ENCODE measurements at places on chromosomes 3 and 15.

- DNase-seq, result no peak
These were observed 21.8 kb upstream of the CA12 start for GRCh38 chr15:63403254-63403945.

DNA sequence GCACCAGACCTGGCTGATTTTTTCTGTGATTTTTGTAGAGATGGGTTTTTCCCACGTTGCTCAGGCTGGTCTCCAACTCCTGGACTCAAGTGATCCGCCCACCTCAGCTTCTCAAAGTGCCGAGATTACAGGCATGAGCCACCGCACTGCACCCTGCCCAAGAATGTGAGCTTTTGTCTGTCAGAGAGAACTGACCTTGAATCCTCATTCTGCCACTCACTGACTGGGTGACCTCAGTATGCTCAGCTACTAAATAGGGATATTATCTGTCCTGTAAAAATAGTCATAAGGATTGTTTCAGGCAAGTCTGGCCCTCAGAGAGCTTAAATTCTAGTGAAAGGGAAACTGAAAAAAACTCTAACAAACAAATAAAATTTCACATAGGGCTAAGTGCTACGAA is 2.1 kb upstream of the RFT1 start:
- no peak for DNase-seq

- DNase-seq, result no peak
These were observed 128.8 kb upstream of the ZBTB20 start for GRCh38 chr3:115275896-115276295.

DNA sequence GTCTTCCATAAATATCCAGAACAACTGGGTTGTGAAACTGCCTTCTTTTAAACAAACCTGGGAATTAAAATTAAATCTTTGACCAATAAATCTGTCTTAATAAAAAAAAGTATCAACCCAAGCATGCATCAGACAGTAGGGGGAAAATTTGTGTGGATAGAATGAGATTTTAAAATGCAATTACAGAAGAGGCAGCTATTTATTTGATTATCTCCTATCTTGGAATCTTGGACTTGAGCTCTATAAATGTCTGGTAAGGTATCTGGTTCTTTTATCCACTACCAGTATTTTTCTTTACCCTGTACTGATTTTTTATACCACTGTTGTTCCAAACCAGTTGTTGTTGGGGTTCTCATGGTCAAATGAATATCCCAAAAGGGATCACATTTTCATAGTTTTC is 157.6 kb upstream of the VEPH1 start:
- DNase-seq, result no peak

DNA sequence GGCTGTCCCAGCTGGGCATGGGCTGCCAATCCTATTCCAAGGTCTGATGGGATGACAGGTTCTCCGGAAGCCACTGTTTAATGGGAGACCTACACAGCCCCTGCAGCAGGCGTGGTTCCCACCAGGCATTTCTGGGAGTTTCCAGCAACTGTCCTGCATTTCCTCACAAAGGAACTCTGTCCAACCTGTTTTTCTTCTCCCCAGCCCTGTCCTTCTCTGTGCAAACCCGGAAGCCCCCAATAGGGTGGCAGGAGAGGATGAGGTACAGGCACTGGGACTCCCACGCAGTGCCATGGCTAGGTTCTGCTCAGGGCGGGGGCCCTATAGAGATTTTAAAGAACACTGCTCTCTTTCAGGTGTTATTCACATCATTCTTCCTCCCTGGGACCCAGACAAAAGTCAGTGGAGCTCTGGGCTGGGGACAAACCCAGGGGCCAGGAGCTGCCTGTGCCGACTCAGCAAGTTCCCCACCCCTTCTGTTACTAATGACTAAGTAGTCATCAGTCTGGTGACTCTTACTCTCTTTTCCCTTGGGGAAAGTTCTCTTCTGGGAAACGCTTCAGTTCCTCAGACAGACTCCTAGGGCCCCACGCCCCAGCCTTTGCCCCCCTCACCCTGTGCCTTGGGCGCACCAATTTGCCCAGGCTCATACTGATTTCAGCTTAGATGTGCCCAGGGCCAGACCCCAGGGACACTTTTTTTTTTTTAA is 97.7 kb downstream of the CD47 start:
- peak; percentile 70 for DNase-seq

- no peak for DNase-seq
These were observed 568 bp downstream of the SENP2 start for GRCh38 chr3:185586686-185587039.

- no peak for DNase-seq
These were observed 35.5 kb upstream of the CACNA2D3 start for GRCh38 chr3:54086652-54087405.

GRCh38 chr15:92909136-92909781 is 9.1 kb downstream of the CHD2 start:
- peak; percentile 55 for DNase-seq

- no peak for DNase-seq
These were observed 59.1 kb upstream of the CA12 start for GRCh38 chr15:63440756-63441155.

DNA sequence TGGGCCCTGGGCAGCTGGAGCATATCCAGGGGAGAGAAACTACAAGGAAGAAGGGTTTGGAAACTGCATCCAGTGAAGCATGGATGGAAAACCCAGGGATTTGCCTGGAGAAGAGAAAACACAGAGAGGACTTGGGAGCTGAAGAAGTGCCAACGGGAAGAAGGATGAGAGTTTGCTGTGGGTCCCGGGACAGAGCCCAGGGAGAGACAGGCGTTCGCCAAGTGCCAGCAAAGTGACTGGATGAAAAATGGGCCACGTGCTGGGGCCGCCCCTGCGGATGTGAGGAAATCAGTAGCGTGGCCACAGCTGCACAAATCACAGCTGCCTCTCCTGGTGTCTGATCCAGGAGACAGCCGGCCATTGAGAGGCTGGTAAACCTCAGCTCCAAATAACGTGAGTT is 70.4 kb downstream of the HES1 start:
- no peak for DNase-seq

DNA sequence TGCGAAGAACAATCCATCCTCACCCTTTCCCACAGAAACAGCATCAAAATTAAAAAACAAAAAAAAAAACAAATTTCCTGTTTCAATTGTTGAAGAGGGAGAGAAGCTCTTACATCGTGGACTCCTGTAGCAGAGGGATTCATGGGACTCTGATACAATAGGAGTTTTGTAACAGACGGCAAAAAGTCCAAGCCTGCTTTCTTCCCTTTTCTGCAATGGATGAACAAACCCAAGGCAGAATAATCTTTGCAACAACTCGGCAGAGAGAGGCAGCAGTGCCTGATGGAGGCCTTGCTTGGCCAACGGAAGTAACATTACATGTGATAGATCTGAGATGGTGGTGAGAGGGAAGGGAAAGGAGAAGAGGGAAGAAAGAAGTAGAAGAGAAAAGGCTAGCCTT is 26.9 kb downstream of the CCR4 start:
- no peak for DNase-seq

DNA sequence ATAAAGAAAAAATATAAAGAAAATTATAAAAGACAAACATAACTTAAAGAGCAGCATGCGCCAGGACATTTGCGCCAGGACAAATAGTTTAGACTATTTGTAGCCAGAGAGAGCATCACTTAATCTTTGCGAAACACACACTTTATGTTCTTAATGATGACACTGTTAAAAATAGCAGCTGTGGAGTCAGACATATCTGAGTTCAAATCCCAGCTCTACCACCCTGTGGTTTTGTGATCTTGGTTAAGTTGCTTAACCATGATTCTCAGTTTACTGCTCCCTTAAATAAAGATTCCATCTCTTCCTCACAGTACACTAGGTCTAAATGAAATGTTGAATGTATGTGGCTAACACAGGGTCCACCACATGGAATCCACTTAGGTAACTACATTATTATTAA is 31.4 kb downstream of the KCNMB2 start:
- DNase-seq, result no peak

DNA sequence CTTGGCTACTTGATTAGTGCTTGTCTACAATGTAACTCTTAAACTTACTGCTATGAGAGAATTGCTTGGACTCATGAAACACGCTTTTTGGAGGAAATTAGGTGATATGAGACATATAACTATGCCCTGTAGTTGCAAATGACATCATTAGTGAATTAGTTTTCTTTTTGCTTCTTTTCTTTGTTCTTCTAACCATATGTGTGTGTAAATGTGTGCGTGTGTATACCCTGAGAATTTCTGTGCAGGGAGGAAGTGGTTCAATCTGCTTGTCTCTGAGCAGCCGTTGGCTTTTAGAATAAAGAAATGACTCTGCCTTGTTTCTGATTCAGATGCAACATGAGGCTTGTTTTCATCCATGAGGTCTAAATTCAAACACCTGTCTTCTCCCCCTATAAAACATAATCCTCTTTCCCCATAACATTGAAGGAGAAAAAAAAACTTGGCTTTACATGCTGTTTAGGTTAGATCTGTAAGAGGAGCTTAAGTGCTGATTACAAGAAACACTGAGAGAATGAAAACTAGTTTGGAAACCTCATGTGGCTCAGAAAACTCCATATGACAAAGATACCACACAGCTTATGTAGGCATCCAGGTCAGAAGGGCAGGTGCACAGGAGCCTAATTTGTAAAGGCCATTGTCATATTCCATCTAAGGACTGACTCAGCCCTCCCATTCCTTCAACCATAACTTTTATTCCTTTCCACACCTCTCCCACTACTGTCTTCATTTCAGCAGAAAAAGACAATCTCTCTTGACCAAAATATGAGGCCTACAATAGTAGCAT is 30.5 kb upstream of the BLM start:
- DNase-seq, result no peak

DNA sequence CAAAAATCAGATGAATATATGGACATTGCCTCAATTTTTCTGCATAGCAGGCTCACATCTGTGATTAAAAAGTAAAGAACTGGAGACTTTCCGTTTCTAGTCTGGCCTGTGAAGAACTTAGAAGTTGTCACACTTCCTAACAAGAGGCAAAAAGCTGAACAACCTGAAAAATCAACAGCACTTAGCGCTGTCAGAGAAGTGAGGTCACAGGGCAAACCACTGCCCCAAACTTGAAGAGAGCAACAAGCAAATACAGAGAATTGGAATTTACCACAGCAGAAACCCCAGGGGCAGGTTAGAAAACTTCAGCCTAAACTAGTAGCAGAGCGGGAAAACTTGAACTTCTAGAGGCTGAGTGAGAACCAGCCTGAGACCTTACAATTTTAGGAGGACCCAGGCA is 38.9 kb downstream of the CCDC54 start:
- no peak for DNase-seq

GRCh38 chr3:14000556-14000955 is 120.7 kb upstream of the WNT7A start:
- DNase-seq, result no peak

DNA sequence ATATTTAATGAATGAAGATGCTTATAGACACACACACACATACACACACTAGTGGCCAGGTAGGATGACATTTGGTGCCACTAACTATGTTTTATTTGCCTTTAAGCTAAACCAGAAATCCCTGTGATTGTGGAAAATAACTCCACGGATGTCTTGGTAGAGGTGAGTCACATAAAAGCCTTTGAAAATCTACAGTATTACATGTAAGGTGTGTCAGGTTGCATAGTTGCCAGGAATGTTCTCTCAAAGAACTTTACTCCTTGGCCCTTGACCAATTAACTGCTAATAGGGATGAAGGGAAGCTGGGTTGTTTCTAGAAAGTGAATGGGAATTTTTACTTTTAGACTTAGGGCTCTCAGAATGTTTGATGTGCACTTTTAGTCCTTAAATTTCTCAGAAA is 9.9 kb downstream of the ZBED2 start:
- DNase-seq, result no peak

DNA sequence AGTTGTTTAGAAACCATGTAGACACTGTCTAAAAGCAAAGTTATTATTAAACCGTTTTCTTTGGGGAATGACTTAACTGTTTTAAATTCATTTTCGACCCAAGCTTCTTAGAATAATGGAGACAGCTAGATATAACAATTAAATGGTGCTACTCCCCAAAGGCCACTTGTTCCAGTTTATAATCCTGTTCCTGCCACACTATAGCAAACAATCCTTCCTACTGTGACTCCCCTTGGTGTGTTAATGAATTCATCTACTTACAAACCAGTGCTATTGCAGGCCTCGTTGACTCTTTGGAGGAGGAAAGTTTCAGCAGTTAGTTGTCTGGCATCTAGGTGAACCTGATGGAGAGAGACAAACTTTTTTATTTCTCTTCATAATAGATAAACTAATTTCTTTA is 25.2 kb upstream of the CLSTN2 start:
- no peak for DNase-seq

GRCh38 chr3:183790700-183791099 is 34.7 kb downstream of the MAP6D1 start:
- no peak for DNase-seq

DNA sequence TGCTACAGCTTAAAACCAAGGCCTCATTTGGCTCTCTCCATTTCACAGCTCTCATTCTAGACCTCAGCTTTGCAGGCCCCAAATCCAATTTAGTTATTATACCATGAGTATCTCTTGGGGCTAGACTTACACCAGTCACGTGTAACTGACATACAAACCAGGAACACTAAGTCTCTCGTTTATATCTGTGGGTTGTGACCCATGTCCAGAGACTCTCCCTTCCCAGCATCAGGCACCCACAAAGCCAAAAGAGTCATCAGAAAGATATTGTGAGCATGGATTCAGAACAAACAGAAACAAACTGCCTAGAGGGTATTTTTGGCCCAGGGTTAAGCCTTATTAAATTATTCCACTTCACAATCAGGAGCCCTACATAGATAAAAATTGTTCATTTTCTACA is 5.6 kb upstream of the CCDC13 start:
- peak; percentile 71 for DNase-seq

DNA sequence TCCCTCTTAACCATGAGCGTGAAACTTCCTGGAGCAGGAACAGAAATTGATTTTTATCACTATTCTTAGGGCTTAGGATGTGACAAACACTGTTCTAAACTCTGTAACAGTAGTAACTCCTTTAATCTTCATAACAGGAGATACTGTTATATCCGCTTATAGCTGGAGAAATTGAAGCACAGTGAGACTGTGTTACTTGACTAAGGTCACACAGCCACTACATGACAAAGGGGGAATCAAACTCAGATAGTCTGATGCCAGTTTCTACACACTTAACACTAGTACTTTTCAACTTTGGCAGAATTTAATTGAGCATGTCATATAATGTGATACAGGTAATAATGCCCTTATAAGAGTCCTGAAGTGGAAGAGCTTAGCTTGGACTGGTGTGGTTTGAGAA is 800 bp upstream of the TARS3 start:
- no peak for DNase-seq

DNA sequence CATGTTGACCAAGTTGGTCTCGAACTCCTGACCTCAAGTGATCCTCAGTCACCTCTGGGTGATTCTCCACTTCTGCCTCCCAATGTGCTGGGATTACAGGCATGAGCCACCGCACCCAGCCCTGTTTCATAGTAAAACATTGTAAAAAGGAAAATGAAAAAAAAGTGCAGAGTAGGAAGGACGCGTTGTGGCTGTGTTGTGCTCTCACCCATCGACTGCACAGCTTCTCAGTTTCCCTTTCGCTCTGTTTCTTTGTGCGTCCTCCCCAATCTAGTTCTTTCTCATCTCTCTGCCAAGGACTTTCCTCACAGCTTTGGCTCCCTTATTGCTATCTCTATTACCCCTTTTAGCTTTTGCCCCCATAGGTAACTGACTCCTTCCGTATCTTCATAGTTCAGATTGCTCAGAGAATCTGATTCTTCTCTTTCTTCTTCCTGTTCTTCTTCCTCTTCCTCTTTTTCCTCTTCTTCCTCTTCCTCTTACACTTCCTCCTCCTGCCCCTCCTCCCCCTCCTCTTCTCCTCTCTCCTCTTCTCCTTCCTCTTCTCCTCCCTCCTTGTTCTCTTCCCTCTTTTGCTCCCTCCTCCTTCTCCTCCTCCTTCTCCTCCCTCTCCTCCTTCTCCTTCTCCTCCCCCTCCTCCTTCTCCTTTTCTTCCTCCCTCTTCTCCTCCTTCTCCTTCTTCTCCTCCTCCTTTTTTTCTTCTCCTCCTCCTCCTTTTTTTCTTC is 81.1 kb upstream of the VGLL4 start:
- DNase-seq, result no peak
